Stimulated activated CD4-positive, alpha-beta T cell treated with anti-CD3 and anti-CD28 coated beads, Interleukin-15, amount 100 ng/mL, for 24 hours (primary cell): ENCODE measurements at places on chromosomes 4 and X.
A peak's percentile ranks its signal among the peaks of the same experiment; 100 is the strongest.

GRCh38 chrX:33211356-33212260 is at the start of gene DMD:
DMD (minus strand) TSS chrX:33211549; CDS start chrX:33211312, 237 bp downstream.
- DNase-seq = no peak

DNA sequence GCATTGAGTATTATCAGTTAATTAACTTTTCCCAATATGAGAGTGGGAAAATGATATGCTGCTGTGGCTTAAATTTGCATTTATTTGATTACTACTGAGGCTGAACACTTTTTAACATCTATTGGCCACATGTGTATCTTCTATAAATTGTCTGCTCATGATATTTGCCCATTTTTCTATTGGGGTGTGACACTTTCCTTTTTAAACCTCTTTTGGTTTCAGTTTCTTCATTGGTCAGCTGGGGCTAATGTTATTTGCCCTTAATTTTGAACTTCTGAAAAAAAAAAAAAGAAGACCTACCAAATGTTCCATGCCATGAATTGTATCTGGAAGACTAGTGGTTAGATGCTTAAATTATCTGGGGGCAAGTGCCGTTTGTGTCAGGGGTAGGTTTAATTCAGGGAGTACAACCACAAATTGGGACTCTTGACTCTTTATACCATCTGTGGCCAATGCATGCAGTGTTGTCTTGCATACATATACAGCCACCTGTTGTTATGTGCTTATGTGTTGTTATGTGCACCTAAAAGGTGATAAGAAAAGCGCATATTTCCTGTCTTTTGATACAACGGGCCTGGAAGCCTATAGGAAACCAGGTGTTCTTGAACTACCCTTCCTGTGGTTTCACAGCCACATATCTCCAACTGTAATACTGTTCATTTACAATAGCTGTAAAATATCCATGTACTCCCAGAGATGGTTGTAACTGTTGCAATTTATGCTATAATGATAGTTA is 49.0 kb downstream of the SH2D1A start:
- DNase-seq = no peak

DNA sequence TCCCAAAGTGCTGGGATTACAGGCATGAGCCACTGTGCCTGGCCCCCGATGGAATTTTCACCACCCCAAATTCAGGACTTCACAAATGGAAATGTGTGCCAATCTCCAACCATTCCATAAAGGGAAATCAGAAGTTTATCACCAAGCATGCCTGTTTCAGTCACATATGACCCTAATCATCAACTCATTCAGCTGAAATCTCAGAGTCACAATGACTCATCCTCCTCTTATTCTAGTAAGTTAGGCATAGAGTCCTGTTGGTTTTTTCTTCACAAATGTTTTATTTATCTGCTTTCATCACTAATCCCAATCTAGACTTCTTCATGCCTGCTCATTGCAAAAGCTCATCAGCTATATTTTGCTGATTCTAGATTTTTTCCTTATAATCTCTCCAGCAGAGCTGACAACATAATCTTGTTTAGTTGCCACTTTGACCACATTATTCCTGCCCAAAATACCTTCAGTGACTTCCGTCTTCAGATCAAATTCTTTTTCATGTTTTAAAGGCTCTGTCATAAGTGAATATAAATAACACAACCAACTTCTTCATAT is 83.3 kb downstream of the SLC7A11 start:
- DNase-seq = no peak

- no peak for DNase-seq
These were observed 7.5 kb upstream of the SLC39A8 start for GRCh38 chr4:102352781-102353180.

GRCh38 chrX:154460326-154460725 is 2.2 kb downstream of the PLXNA3 start:
- no peak for DNase-seq

GRCh38 chr4:100805538-100805937 is 287.7 kb upstream of the EMCN start:
- DNase-seq = no peak

DNA sequence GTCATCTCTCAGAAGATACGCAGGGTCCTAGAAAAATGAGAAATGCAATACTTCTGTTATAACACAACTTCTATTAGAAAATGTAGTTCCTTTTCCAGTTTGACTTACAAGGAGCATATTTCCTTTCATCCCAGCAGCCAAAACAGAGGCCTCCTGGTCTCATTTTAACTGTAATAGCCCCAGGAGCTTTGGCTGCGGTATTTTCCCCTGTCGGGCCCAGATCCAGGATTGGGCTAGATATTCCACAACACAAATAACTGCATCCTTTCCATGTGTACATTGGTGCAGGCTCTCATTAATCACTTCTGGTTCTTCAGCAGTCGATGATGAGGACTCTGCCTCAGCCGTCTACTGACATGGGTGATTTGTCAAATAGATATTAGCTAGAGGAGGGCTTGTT is 166.1 kb downstream of the TENM3 start:
- no peak for DNase-seq

DNA sequence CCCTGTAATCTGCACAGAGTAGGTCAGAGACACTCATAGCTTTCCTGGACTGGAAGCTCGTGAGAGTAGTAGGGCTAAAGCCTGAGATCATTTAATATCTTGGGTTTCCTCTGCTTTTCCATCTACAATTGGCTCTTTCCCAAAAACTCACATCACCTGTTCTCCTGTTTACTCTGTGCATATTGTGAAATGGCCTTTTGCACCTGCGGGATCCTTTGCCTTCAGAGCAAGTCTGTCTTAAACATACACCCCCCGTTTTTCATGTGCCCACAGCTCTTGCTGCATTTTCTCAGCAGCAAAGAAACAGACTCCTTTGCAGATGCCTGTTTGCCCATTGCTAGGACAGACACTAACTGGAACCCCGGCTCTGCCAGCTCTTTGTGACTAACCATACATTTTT is 608.3 kb upstream of the PCDH10 start:
- no peak for DNase-seq

DNA sequence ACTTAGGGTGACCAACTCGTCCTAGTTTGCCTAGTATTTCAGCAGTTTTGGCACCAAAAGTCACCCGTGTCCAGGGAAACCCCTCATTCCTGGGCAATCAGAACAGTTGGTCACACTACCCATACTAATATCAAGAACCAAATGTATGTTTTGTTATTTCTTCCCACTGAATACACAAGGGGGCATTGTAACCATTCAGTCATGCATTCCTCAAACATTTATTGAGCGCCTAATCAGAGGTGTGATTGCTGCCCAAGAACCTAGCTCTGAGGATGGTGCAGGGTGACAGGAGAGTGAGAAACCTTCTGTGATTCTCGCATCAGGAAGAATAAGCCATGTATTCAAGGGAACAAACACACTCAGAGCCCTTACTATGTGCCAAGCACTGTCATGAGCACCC is 69.8 kb upstream of the RAI2 start:
- DNase-seq = no peak

DNA sequence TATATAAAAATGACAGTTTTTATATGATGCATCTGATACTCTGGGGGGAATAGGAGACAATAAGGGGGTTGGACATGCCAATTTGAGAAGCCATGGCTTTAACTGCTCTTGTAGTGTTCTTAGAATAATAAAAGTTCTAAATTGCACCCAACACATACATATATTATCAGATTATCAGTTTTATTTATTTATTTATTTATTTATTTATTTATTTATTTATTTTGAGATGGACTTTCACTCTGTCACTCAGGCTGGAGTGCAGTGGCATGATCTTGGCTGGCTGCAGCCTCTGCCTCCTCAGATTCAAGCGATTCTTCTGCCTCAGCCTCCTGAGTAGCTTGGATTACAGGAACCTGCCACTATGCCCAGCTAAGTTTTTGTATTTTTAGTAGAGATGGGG is 356.8 kb downstream of the TLL1 start:
- DNase-seq = no peak

DNA sequence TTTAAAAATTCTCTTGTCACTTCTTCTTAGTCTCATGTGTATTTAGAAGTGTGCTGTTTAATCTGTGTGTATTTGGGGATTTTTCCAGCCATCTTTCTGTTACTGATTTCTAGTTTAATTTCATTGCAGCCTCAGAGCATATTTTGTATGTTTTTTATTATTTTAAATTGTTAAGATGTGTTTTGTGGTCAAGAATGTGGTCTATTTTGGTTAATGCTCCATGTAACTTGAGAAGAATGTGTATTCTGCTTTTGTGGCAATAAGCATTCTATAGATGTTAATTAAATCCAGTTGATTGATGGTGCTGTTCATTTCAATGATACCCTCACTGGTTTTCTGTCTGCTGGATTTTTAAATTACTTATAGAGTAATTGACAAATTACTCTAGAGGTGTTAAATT is 38.9 kb downstream of the ANXA10 start:
- no peak for DNase-seq

GRCh38 chr4:164109503-164109902 is 615.0 kb downstream of the TMA16 start:
- DNase-seq = no peak

DNA sequence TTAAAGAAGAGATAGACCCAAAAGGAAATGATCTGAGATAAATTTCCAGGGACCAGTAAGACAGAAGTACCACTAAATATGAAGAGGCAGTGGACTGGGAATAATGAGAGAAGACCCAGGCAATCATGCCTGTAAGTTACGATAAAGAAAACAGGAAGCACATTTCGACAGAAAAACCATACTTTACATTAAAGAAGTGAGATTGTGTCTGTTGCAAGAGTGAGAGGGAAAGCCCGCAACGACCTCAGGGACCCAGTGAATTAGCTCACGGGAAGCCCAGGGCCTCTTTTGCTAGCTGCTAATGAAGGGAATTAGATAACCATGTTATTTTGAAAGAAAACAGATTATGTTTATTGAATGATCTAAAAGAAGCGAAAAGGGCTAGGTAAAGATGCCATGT is 28.9 kb upstream of the ACSL1 start:
- no peak for DNase-seq

DNA sequence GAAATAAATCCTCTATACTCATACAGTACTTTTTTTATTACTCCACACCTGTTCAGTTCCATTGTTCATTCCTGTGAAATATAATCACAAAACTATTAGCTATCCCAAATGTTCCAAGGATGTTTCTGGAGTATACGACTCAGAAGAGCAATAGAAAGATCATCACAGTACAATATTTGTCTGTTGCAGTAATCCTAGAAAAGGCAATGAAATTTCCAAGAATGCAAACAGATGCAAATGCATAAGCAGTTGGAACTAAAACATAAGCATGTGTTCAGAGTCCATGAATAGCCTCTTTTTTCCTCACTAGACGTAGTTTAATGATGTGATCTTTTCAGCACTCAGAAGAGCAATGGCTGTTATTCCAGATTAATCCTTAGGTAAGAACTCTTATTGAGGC is 55.2 kb downstream of the RTL3 start:
- no peak for DNase-seq

DNA sequence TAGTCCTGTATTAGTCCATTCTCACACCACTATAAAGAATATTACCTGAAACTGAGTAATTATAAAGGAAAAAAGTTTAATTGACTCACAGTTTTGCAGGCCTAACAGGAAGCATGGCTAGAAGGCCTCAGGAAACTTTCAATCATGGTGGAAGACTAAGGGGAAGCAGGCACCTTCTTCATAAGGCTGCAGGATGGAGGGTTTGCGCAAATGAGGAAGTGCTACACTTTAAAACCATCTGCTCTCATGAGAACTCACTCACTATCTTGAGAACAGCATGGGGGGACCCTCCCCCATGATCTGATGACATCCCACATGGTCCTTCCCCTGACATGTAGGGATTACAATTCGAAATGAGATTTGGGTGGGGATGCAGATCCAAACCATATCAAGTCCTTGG is 12.1 kb upstream of the MAGEA11 start:
- no peak for DNase-seq

- peak; percentile 26 for DNase-seq
These were observed 2.8 kb downstream of the TRIM2 start for GRCh38 chr4:153207027-153207426.

DNA sequence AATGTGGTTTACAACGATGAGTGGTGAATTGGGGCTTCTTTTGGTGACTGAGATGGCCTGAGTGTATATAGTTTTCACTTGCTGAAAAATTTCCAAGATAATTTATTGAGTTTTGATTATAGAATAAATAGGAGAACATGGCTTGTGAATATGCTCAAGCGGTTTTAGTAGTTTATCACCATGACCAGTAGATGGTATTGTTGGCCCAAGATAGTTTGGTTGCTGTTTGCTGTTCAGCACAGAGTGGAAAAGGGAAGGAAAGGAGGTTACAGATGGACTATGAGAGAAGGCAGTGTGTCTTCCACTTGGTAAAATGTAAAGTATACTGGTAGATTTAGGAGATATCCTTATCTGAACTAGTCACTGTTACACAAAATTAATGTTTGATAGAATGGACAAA is 55.8 kb upstream of the POU4F2 start:
- no peak for DNase-seq

DNA sequence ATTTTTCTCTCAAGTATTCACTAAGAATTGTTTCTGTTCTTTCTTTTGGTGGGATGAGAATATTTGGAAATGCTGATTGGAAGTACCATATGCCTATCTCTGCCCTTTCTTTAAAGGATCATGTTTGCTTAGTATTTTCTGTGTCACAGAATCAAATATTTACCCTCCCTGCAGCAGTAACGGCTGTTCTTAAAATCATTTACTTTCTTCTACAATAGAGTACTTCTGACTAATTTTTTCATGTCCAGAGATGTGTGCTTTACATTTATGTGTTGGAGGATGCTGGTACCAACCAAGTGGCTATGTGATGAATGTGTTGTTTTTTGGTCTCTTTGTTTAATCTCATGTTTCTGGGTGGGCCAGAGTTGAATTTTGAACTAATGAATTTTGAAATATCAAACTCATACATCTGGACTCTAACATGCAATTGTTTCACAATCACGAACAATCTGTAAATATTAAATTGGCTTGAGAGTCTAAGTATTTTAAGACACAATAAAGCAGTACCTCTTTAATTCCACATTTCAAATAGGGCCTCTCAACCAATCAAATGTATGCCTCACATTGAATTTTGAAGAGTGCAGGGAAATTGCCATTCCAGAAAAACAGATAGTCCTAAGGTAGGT is 59.4 kb upstream of the ARSJ start:
- DNase-seq = no peak

GRCh38 chr4:141638230-141638629 is 1.8 kb downstream of the IL15 start:
- no peak for DNase-seq

GRCh38 chr4:183888564-183888963 is 16.5 kb upstream of the STOX2 start:
- DNase-seq = no peak

- DNase-seq = no peak
These were observed 9.5 kb upstream of the CXCL8 start for GRCh38 chr4:73730867-73731266.

DNA sequence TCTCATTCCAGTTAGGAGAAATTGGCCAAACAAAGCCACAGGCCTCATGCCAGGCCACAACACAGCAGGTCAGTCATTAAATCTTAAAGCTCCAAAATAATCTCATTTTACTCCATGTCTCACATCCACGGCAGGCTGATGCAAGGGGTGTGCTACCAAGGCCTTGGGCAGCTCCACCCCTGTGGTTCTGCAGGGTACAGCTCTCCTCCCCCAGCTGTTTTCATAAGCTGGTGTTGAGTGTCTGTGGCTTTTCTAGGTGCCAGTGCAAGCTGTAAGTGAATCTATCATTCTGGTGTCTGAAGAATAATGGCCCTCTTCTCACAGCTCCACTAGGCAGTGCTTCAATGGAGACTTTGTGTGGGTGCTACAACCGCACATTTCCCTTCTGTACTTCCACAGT is 949.2 kb downstream of the TECRL start:
- DNase-seq = no peak

- no peak for DNase-seq
These were observed 291.8 kb downstream of the LDB2 start for GRCh38 chr4:16606691-16607090.
